ENCODE measurements at places on chromosomes 16 and 17. TPM values are rescaled to one million over a fixed set of nuclear protein-coding genes. Genes with fewer than 3 reads are reported as not detected.

GRCh38 chr16:68283801-68284598, 19.7 kb downstream of the SLC7A6 start:
- no peak for DNase-seq

- no peak for DNase-seq
These were observed 2.9 kb downstream of the KRT39 start for GRCh38 chr17:40963838-40964237.

PPY gene
- not detected for total RNA-seq

RRAD gene
- 1.8 TPM for total RNA-seq

- DNase-seq: no peak
These were observed 13.4 kb downstream of the WFDC1 start for GRCh38 chr16:84308120-84308519.

- no peak for DNase-seq
These were observed 2.0 kb upstream of the SPHK1 start for GRCh38 chr17:76382351-76382802.

HNF1B gene
- 5.0 TPM for total RNA-seq

GRCh38 chr17:74859459-74860228, at the start of gene GRIN2C:
Gene GRIN2C, minus strand, starts transcription at chr17:74859885. Its CDS starts 4,793 bp downstream, at chr17:74855092.
- no peak for DNase-seq

- DNase-seq: no peak
These were observed 27.4 kb downstream of the STH start for GRCh38 chr17:46026166-46027047.

GRCh38 chr17:60554377-60554788, 28.3 kb upstream of the APPBP2 start:
- no peak for DNase-seq

SCARF1 gene
- 3.3 TPM for total RNA-seq

TRPV2 gene
- 46.8 TPM for total RNA-seq

DNA sequence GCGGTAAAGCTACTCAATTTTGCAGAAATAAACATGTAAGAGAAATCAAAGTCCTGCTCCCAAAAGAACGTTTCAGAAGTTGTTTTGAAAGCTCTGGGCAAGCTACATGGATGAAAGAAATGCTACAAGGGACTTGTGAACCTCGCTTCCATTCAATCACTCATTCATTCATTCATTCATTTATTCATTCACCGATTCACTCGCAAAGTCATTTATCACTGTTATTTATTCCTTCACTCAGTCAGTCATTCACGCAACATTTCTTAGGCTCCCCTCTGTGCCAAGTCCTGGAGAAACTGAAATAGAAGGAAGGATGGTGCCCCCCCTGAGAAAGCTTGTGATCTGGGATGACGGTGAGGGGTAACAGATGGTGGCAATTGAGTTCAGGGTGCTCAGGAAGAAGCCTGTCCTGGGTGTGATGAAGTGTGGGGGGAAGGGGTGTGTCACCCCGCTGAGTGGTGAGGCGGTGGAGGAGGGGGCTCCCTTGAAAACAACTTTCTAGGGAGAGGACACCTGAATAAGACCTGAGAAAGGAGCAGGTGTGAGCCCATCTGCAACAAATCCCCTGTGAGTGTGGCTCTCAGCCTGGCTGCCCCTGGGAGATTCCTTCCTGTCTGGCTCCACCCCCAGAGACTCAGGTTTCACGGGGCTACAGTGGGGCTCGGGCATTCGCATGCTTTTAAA, 36.3 kb upstream of the PRSS54 start:
- DNase-seq: no peak

DNA sequence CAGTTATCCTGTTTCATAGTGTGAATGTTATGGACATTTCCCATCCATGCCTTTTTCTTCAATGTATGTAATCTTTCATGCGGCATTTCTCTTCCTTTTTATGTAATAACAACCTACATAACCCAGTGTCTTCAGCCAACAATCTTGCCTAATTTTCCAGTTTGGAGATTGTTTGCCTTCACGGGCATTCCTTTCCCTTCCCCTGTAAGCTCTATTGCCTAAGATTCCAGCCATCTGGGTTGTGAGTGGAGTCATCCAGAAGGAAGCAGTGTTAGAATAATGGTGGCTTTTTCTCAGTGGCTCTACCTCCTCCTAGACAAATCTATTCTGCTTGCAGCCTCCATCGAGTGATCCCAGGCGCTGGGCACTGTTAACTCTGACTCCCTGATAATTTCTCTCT, 22.3 kb downstream of the SYCE1L start:
- no peak for DNase-seq

DNA sequence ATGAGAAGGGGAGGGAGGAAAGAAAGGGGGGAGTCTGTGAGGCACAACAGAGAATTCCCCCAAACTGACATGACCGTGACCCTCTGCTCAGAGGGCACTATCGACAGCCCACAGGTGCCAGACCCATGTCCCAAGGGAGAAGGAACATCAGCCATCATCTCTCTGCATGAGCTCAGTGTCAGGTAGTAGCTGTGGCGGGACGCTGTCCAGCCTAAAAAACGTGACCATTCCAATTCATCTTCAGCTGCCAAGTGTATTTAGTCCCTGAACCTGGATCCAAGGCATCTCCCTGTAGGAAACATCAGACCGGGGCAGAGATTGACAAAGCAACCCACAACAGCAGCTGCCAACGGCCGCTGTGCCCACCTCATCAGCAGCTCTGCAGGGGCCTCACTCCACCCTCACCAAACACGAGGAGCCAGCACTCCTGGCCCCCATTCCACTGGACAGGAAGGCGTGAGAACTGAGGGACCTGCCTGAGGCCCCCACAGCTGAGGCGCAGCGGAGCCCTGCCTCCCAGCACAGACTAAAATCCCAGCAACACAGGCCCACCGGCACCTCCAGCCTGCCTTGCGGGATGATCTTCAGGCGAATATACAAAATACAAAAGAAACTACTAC, 8.6 kb downstream of the TAF1C start:
- DNase-seq: no peak

DNA sequence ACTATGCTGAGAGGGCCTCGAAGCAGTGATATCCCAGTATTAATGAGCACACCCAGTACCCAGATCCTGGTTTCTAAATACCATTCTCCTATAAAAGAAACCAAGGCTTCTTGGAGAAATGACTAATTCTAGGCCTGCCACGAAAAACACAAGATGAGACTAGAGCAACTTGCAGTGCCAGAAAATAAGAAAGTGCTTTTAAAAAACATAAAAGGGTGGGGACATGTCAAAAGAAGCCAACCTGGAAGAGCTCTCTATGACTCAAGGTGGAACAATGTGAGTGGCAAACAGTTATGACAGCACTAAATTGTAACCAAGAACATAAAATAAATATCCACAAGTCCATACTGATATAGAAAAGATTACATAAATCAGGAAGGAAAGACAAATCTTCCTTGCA, 153.2 kb upstream of the KCNJ18 start:
- no peak for DNase-seq

PCYT2 gene
- total RNA-seq: 51.7 TPM

PFAS gene
- 174 TPM for total RNA-seq

DNA sequence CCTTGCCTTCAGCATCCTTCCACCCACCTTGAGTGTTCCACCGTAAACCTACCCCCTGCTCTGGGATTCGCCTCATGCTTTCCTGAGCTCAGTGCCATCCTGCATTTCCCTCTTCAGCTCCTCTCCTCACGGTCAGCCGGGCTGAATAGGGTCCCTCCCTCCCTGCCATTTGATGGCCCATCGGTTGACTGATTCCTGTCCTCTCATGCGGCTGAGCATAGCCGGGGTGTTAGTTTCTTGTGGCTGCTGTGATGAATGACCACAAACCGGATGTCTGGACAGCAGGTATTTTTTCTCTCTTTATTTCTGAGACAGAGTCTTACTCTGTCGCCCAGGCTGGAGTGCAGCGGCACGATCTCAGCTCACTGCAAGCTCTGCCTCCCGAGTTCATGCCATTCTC, 44.1 kb upstream of the MGAT5B start:
- DNase-seq: no peak

DNA sequence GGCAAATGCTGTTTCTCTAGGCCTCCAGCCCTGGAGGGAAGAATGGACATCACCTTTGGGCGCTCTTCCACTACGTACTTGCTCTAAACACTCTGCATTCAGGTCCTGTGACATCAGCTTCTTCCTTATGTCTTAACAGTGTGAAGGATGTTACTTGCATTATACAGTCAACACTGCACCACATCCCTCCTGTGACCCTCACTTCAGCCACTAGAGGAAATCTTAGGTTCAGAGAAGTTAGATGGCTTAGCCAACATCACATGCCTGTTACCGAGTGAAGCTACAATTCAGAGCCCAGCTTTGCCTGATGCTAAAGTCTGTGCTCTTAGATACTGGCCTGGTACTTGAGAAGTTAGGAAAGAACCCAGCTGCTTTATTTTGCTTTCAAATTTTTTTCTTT, 18.3 kb downstream of the UBFD1 start:
- no peak for DNase-seq

TEDC2 gene
- 34.6 TPM for total RNA-seq

CCDC200 gene
- not detected for total RNA-seq

GRCh38 chr17:9308069-9308468, 267.6 kb downstream of the STX8 start:
- DNase-seq: no peak

TNRC6C gene
- total RNA-seq: 18.4 TPM

DNA sequence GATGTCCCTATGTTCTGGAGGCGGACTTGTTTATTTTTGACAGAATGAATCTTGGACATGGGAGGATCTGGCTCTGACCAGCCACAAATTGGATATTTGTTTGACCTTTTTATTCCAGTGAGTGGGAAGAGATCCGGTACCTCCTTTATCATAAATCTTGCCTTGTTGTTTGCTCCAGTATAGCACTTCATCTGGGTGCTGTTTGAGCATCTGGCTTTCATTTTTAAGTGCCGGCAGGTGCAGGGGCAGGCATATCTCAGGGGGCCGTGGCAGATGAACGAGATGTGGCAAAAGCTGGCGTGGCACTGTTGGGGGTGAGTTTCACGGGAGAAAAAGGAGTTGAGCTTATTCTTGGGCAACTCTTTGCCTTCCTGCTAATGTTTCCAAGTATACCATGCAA, 37.8 kb downstream of the MSI2 start:
- no peak for DNase-seq

- DNase-seq: no peak
These were observed 4.9 kb upstream of the TBX4 start for GRCh38 chr17:61447358-61447757.

BICDL2 gene
- total RNA-seq: 0.71 TPM

DNA sequence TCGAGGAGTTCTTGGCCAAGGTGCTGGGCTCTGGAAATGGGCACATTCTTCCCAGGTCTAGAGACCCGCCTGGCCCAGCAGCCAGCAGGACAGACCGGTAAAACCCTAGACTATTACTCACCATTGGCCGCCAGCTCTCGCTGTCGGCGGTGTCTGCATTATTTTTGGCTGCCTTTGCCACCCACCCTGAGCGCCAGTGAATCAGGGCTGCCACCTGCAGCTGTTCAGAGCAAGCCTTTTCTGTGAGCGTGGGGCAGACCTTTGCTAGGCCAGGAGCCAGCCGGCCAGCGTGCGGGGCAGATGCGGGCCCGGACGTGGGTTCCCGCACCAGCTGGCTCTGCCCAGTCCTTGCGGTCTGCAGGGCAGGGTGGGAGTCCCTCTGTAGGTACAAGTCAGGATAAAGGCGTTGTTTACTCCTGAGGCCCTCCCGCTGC, 15.8 kb upstream of the CLEC18A start:
- no peak for DNase-seq
